ENCODE measurements at places on chromosomes 16 and 17.

DNA sequence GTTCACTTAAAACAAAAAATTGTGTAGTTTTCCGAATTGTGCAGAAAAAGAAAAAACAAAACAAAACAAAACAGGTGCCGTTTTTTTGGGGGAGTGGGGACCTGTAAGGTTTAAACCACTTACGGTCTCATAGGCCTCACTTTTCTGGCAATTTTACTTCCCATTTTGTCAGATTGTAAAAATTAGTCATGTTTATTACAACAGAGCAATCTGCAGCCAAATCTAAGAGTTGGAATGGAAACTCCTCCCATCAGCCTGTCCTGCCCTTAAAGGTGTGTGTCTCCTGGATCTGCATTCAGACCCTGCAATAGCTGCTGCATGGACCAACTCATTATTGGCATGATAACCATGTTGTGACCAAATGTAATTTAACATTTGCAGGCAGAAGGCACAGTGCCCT, 8.2 kb upstream of the SALL1 start:
- no peak for DNase-seq

GRCh38 chr16:2205967-2206313, 686 bp downstream of the MLST8 start:
- no peak for DNase-seq

GRCh38 chr16:88454523-88454947, 1.5 kb downstream of the ZFPM1 start:
- peak; percentile 68 for DNase-seq

DNA sequence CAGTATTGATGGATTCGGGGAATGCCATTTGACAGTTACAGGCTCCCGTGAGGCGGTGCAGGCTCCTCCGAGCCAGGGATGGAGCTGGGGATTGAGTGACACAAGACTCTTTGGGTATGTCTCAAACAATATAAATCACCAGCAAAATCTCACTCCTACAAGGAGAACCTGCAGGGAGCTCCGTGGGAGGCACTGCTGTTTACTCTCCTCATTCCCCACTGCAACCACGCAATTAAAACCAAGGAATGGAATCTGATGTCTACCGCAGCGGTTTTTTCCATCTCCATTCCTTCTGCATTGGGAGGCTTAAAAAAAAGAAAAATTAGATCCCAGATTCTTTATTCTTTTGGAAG, 157.9 kb downstream of the WWOX start:
- DNase-seq, result no peak

- peak; percentile 73 for DNase-seq
These were observed 300.6 kb downstream of the SOX9 start for GRCh38 chr17:72421128-72422092.

- DNase-seq, result no peak
These were observed 27.2 kb downstream of the MARCHF10 start for GRCh38 chr17:62780951-62781350.

DNA sequence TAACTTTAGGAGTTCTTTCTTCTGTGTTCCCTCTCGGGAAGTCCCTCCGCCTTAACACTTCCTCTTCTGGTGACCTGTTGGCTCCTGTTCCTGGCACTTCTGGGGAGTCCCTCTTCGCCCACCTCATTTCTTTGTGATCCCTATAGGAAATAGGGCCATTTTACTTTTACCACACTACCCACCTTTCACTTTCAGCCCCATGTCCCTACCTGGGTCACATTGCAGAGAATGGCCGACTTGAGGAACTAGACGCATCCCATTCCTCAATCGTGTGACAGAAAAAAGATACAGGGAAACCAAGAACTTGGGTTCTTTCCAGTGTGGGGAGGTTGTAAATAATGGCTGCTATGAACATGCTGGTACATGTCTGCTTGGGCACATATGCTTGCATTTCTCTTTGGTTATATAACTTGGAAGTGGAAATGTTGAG, 6.6 kb downstream of the IL21R start:
- DNase-seq, result peak; percentile 35

DNA sequence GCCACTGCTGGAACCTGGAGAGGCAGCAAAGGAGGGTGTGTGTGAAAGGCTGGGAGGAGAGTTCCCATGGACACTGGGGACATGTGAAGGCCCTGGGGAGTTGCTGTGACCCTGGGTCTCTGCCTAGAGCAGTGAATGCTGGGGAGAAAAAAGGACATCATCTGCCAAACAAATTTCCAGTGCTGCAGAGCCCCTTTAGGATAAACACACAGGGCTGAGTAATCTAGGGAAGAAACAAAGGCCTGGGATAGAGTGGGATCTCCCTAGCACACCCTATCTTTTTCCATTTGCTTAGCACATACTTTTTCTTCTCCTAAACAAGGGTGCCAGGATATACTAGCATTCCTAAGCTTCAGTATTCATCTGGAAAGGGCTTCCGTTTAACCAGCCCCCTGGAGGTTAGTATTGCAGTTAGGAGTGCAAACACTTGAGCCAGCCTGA, 3.3 kb upstream of the HIGD1B start:
- DNase-seq, result no peak

- no peak for DNase-seq
These were observed 18.0 kb downstream of the CFDP1 start for GRCh38 chr16:75415169-75415905.

GRCh38 chr16:89143911-89144675, 27.5 kb upstream of the CDH15 start:
- no peak for DNase-seq

GRCh38 chr17:57762452-57763395, 17.6 kb upstream of the CCDC182 start:
- DNase-seq, result no peak

DNA sequence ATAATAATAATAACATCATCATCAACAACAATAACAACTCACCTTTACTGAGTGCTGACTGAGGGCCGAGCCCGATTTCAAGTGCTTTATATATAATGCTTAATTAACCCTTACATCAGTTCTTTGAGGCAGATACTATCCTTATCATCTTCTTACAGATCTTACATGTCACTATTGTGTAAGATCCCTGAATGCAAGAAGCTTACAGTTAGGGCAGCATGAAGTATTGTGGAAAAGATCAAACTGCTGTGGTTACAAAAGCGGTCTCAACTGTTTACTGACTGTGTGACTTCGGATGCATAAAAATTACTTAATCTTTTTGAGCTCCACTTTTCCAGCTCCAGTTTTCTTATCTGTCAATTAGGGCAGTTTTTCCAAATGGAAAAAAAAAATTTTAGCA, 3.3 kb downstream of the VAT1 start:
- DNase-seq, result no peak

GRCh38 chr17:882827-883585, 96.6 kb downstream of the NXN start:
- no peak for DNase-seq

DNA sequence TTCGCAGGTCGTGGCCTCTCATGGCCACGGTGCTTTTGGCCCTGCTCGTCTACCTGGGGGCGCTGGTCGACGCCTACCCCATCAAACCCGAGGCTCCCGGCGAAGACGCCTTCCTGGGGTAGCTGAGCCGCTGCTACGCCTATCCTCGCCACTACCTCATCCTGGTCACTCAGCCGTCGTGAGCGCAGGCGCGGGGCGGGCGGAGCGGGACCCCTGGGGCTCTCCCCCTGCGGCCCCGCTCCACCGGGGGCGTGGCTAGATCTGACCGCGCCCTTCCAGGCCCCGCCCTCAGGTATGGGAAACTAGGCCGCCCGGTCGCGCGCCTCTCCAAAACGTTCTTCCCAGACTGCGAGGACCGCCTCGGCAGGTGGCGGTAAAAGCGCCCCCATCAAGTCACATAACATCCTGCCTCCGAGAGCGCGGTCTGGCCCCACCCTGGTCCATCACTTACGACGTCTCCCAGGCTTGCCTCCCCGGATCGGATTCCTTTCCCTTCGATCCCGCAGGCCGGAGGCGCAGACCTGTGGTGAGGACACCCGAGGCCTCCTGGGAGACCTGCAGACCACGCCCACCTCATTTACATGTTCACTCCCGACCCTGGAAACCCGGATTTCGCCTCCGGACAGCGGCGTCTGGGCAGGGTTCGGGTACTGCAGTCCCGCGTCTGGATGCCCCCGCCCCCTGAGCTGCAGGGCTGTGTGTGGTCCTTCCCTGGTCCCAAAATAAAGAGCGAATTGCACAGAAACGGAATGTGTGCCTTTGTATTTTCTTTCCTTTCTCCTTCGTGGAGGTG, 91.5 kb upstream of the TMEM97 start:
- DNase-seq, result peak; percentile 23

- DNase-seq, result no peak
These were observed 3.4 kb upstream of the BPTF start for GRCh38 chr17:67821871-67822367.
